CD8-positive, alpha-beta memory T cell (primary cell): ENCODE measurements at places on chromosomes 1 and 21.

DNA sequence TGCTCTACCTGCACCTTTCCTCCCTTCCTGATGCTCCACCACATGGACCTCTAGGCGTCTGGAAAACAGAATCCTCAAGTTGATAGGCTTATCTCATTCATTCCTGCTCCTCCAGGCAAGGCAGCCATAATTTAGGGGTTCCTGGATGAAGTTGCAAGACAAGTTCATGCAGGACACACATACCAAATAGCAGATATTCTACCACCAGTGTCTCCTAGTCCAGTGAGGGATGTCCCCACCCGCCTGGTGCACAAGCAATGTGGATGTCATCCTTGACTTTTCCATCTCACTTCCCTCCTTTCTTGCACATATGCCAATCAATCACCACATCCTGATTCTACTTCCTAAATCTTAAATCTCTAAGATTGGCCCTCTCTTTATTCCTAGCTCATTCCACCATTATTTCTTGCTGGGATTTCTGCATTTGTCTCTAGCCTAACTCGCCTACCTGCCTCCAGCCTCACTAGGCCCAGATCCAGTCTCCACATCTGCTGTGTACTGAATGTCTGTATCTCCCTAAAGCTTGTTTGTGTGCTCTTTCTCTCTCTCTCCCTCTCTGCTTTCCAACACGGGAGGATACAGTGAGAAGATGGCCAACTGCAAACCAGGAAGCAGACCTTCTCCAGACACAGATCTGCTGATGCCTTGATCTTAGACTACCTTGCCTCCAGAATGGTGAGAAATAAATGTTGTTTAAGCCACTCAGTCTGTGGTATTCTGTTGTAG, 40.5 kb downstream of the CD34 start:
- no peak for DNase-seq

DNA sequence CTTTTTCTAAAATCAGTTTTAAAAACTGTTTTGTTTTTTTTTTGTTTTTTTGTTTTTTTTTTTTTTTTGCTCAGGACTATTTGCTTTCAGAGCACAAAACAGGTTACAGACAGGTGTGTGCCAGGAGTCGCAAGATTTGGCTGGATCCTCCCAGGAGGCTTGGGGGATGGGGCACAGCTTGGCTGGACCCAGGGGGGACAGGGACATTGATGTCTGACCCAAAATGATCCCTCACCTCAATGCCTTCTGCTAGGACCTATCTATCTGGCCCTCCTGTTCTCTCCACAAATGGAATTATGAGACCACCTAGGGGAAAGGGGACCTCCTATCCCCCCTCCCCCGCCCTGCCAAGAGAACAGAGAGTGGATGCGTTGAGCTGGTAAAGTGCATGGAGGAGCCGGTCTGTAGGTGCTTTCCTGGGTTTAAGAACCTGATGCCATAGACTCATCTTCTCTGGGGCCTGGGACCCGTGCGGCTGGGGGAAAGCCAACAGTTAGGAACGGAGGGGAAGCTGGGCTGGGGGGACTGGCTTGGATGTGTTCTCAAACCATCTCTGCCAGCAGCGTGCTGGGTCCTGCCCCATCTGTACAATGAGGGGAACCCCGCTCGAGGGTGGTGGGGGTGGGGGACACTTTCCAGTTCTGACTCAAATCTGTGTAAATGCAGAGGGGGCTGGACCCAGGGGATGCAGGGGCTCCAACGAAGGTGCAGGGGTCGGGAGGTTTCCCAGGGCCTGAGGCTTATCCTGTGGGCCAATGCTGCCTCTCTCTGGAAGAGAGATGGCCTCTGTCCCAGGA, 28.9 kb downstream of the RUNX3 start:
- no peak for DNase-seq

DNA sequence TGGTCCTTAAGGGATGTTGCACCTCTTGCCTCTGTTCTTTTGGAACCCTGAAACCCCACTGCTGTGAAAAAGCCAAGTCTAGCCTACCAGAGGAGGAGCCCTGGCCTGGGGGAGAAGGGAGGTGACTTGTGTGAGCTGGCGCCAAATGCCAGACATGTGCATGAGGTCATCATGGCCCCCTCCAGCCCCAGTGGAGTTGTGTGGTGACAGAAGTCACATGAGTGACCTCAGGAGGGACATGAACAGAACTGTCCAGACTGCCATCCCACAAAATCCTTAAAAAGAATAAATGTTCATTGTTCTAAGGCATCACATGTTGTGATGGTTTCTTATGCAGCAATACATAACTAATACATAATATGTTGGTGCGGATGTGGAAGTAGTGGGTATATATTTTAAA, 10.8 kb downstream of the HHAT start:
- DNase-seq: no peak

DNA sequence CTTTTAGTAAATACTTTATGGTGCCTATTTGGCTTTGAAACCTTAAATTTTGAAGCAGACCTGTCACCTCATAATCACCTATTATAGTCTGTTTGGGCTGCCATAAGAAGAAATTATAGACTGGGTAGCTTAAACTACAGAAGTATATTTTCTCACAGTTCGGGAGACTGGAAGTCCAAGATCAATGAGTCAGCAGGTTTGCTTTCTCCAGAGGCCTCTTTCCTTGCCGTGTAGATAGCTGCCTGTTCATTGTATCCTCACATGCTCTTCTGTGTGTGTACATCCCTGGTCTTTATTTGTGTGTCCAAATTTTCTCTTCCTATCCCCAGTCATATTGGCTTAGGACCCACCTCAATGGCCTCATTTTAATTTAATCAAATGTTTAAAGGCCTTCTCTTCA, 518.2 kb downstream of the ADGRL2 start:
- DNase-seq: no peak

- DNase-seq: no peak
Observed at GRCh38 chr1:205137901-205138300, 16.1 kb upstream of the RBBP5 start.

- peak; percentile 89 for DNase-seq
Observed at GRCh38 chr1:205849619-205850355, at the start of gene PM20D1. Gene PM20D1, minus strand, starts transcription at chr1:205850132. Its CDS starts 60 bp downstream, at chr1:205850072.

- DNase-seq: no peak
Observed at GRCh38 chr1:53123453-53124140, 18.8 kb downstream of the SLC1A7 start.

DNA sequence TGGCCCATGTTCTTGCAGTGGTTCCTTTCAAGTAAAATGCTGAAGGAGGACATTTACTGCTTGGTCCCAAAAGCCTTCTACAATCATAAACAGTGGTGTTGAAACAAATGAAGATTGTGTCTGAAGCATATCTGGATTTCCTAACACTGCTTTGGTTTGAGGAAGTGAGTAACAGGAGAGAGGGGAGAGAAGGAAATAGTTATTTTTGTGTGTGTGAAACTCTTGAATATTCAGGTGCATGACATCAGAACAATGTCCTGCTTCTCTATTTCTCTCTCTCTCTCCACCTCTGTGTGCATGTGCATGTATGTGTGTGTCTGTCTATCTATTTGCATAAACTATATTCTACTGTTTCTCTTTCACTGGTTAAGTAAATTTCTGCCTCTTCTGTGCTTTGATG, 61.4 kb upstream of the TNFSF18 start:
- DNase-seq: no peak

DNA sequence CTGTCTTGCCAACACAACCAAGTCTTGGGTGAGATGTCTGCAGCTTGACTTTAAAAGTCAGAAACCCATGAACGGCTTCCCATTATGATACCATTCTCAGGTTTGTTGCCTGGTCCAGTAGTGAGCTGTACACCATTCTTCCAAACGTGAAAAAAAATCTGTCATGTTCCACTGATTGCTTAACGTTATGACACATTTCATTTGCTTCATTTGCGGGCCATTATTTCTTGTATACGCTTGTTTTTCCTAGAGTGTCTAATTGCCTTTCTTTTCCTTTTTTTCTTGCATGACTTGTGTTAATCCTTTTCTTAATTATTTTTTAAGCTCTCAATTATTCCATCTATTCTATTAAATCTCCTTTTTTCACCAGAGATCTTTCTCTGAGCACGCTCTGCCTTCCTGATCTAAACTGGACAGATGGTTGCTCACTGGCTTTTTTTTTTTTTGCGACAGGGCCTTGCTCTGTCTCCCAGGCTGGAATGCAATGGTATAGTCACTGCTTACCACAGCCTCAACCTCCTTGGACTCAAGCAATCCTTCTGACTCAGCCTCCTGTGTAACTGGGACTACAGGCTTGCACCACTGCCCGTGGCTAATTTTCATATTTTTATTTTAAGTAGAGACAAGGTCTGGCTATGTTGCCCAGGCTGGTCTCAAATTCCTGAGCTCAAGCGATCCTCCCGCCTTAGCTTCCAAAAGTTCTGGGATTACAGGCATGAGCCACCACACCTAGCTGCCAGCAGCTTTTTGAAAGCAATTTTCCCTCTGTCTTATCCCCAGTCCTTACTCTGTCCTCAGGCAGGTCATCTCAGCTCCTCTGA, 31.7 kb upstream of the CAMTA1 start:
- no peak for DNase-seq

DNA sequence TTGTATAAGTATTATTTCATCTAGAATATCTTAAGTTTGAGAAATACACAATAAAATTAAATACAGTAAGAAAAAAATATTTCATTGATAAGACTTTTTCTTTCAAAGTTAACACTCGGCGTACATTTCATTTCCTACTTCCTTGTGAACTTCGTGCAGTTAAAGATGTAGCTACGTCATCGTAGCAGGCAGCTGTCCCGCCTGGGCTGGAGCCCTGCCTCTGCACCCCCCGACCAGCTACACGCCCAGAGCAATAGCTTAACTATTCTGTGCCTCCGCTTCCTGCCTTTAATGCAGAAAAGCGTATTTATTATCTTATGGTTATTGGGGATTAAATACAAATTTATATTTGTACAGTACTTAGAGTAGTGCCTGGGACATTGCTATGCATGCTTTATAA, 53.5 kb downstream of the CLSTN1 start:
- no peak for DNase-seq

DNA sequence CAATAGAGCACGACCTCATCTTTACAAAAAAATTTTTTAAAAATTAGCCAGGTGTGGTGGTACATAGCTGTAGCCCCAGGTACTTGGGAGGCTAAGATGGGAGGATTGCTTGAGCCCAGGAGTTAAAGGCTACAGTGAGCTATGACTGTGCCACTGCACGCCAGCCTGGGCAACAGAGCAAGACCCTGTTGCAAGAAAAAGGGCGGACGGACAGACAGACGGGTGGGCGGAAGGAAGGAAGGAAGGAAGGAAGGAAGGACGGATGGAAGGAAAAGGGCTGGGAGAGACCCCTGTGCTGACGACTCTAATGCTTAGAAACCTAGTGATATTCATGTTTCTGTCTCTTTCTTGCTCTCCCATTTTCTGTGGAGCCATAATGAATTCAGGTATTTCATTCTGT, 14.4 kb downstream of the PI4KB start:
- no peak for DNase-seq

- DNase-seq: no peak
Observed at GRCh38 chr21:33071770-33072306, 1.9 kb downstream of the OLIG1 start.

- peak; percentile 29 for DNase-seq
Observed at GRCh38 chr1:165827268-165828102, at the start of gene UCK2. Gene UCK2, plus strand, starts transcription at chr1:165827614. Its CDS starts 220 bp downstream, at chr1:165827834.

- DNase-seq: no peak
Observed at GRCh38 chr1:224637515-224637914, 21.4 kb downstream of the CNIH3 start.

- DNase-seq: no peak
Observed at GRCh38 chr1:182147136-182147820, 85.8 kb upstream of the ZNF648 start.

GRCh38 chr21:26798856-26799751, 46.1 kb downstream of the ADAMTS1 start:
- no peak for DNase-seq

GRCh38 chr1:150109586-150109985, 40.1 kb upstream of the PLEKHO1 start:
- peak; percentile 26 for DNase-seq

DNA sequence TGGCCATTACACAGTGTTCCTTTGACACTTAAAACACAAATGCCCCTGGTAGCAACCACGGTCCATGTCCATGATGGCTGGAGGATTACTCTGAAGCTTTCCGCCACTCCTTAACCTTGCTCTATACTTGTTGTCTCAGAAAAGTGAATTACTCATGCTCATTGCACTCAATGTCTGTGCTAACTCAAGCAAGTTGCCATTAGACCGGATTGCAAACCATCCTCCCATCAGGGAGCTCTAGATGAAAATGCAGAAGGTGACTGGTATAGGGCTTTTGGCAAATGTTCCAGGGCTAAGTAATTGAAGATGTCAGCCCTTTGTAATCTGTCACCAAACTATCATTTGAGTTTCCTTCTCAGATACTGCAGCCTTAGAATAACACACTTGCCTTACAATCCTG, 1288.3 kb upstream of the B3GALT2 start:
- DNase-seq: no peak

DNA sequence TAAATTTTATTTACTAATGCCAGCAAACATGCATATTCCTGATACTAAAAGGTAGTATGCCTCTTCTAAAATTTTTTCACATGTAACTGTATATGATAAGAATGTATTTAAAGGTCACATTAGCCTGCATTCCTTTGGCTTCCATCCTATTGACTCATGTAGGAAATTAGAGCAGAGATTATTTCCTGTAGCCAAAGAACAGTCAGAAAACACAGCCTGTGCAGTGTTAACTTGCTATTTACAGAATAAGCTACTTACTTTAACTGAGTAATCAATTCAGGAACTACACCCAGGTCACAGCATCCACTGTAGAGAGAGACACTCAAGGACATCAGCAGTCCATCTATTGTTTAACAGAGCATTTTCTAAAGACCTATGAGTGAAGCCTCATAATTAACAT, 154.5 kb upstream of the ADGRL4 start:
- no peak for DNase-seq

- DNase-seq: no peak
Observed at GRCh38 chr1:168553680-168554553, 10.1 kb upstream of the XCL2 start.

GRCh38 chr1:66395202-66396061, 138.5 kb upstream of the SGIP1 start:
- no peak for DNase-seq

DNA sequence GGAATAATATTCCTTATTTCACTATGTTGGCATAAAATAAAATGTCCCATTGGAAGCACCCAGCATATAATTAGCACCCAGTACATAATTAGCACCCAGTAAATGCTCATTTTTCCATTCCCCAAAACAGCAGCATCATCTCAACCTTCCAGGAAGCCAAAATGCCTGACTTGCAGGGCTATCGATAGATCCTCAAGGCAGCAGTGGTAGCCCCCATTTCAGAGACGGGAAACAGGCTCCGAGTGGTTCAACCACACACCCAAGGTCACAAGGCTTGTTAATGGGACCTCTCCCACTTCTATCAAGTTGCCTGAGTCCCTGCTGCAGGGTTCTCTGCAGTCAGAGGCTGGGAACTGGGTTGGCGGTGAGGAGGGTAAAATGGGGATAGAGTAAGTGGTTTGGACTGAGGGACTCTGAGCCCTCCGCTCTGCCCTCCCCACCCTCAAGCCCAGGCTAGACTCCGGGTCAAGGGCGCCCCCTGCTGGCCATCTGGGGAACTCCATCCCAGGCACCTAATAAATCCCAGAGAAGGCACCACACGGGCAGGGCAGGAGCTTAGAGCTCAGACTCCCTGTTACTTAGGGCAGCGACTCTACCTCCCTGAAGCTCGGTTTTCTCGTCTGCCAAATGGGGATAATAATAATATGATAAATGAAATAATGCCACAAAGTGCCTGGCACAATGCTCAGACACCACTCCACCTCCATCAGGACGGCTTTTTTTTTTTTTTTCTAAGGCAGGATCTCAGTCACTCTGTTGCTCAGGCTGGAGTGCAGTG, 21.9 kb upstream of the LAPTM5 start:
- DNase-seq: peak; percentile 82

- DNase-seq: no peak
Observed at GRCh38 chr1:57620605-57621004, 196.7 kb upstream of the DAB1 start.
